Mesenteric fat pad (tissue), 1 donor: ENCODE measurements at places on chromosomes 12 and 14. TPM values are rescaled to one million over a fixed set of nuclear protein-coding genes. Genes with fewer than 3 reads are reported as not detected.

- DNase-seq = no peak
Measured at GRCh38 chr14:48744202-48744601, 842.0 kb downstream of the RPS29 start.

DNA sequence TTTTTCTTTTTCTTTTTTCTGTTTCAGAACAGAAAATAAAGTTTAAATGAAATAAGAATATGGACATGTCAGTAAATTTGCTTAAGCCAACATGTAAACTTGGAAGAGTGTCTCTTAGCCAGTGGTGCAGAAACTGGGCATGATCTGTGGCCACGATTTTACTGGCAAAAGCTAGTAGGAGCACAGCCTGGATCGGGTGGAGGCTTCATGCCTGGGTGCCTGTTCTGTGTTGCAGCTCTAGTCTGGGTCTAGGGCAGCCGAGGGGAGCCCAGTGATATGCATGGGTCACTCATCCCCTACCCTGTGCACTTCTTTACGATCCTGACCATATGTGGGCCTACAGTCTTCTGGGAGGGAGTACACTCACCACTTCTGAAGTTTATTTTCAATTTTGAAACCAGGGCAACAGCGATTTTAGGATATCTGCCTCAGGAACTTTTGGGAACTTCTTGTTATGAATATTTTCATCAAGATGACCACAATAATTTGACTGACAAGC lies 45.6 kb upstream of the SMCO2 start:
- no peak for DNase-seq

GRCh38 chr12:3752096-3752709 lies 706 bp downstream of the CRACR2A start:
- no peak for DNase-seq

GRCh38 chr14:105924951-105925591 lies 398.7 kb downstream of the TMEM121 start:
- DNase-seq = peak; percentile 74

DNA sequence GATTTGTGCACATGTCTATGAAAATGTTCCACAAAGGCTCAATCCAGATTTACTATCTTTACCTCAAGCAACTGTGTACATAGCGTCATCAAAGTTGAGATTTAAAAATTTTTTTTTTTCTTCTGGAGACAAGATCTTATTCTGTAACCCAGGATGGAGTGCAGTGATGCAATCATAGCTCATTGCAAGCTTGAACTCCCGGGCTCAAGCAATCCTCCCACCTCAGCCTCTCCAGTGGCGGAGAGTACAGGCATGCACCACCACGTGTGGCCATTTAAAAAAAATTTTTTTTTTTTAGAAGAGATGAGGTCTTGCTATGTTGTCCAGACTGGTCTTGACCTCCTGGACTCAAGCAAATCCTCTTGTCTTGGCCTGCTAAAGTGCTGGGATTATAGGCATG lies 2.3 kb downstream of the COCH start:
- no peak for DNase-seq

DNA sequence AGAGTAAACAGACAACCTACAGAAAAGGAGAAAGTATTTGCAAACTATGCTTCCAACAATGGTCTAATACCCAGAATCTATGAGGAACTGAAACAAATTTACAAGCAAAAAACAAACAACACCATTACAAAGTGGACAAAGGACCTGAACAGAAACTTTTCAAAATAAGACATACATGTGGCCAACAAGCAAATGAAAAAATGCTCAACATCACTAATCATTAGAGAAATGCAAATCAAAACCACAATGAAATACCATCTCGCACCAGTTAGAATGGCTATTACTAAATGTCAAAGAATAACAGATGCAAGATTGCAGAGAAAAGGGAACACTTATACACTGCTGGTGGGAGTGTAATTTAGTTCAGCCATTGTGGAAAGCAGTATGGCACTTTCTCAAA lies 125.8 kb downstream of the C12orf42 start:
- DNase-seq = no peak

GRCh38 chr12:19482551-19483109 lies 43.3 kb downstream of the AEBP2 start:
- DNase-seq = no peak

DNA sequence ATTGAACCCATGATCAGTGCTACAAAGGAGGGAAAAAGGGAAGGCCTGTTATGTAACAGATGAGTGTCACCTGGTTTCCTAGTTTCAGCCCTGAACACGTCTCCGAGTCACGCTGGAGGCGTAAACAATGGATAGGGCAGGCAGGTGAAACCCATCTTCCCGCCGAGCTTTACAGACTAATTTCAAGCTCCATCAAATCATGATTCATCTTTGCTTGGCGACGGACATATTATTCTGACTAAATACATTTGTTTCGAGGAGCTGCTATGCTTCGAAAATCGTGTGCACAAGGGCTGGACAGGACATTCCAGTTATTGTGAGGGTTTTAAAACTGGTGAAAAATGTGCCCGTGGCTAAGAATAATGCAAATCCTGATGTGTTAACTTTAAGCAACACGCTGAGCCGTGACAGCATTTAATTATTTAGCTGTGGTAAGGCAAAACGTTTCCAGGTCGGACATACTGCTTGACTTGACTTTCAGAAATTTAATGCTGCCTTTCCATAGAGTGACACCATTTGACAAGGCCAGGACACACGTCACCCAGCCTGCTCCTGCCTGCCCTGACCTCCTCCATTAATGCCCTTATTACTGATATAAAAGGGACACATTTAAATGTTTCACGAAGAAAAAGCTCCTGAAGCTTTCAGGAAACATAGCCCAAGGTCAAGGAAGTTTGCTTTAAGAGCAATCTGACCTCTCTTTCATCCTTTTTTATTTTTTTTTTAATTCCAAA lies 1203.5 kb upstream of the TMEM132C start:
- DNase-seq = no peak

GRCh38 chr12:98244136-98244535 lies 271.3 kb upstream of the TMPO start:
- no peak for DNase-seq

GRCh38 chr14:103500148-103500990 lies 22.3 kb downstream of the CKB start:
- peak; percentile 94 for DNase-seq

GRCh38 chr14:56552615-56553014 lies 27.0 kb upstream of the TMEM260 start:
- no peak for DNase-seq

GRCh38 chr14:54920052-54920451 lies 17.4 kb upstream of the GCH1 start:
- no peak for DNase-seq

Gene MARK3
- 78.3 TPM for total RNA-seq

Gene FAM186B
- total RNA-seq = 0.55 TPM

Gene HVCN1
- 4.2 TPM for total RNA-seq

Gene TAS2R50
- total RNA-seq = 2.0 TPM

Gene OLR1
- 6.2 TPM for total RNA-seq
